ENCODE measurements at places on chromosomes 12 and 14. TPM values are rescaled to one million over a fixed set of nuclear protein-coding genes. Genes with fewer than 3 reads are reported as not detected.

Gene NRL
- 2.6 TPM for total RNA-seq

Gene PLBD1
- 22.1 TPM for total RNA-seq

DNA sequence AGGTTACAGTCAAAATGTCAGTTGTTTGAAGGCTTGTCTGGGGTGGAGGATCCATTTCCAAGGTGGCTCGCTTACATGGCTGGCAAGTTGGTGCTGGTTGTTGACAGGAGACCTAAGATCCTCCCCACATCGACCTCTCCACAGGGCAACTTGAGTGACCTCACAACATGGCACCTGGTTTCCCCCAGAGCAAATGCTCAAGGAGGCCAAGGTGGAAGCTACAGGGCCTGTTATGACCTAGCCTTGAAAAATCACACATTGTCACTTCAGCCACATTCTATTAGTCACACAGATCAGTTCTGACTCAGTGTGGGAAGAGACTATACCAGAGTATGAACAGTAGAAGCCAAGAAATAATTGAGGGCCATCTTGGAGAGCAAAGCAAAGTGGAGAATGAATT is 11.3 kb upstream of the GNG2 start:
- no peak for DNase-seq

- no peak for DNase-seq
Measured at GRCh38 chr14:100619396-100620254, 32.4 kb upstream of the BEGAIN start.

DNA sequence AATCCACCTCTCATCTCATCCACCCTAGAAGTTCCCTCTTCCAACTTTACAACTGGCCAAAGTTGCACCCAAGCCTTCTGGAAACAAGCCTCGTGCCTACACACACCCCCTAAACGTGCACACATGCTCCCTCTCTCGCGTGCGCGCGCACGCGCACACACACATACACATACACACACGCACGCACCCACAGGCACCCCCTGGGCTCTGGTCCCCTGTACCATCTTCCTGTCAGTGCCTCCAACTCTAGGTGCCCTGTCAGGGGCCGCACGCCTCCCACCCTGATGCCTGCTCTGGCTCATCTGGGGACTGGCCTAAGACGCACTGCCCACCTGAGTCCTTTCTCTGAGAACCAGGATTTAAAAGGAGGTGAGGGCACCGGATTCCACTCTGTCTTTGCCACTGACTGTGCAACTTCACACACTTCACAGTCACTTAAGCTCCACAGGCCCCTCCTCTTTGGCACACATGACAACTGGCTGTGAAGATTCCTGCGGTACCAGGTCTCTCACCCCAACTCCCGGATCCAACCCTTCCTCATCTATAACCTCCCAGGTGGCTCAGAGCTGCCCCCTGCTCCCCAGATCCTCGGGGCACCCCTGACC is 45.5 kb downstream of the TESC start:
- no peak for DNase-seq
